ENCODE measurements at places on chromosomes 4 and X. TPM values are rescaled to one million over a fixed set of nuclear protein-coding genes. Genes with fewer than 3 reads are reported as not detected.

The VGLL1 gene
- total RNA-seq: not detected

The ERCC6L gene
- 13.7 TPM for total RNA-seq

The SHISA3 gene
- total RNA-seq: 0.32 TPM

The SPANXB1 gene
- total RNA-seq: not detected

The SH2D1A gene
- total RNA-seq: 67.6 TPM

The HSFX1 gene
- 0.25 TPM for total RNA-seq

The ZDHHC15 gene
- 0.49 TPM for total RNA-seq

The FAM149A gene
- total RNA-seq: 0.52 TPM

The PASD1 gene
- total RNA-seq: not detected

The CSAG2 gene
- total RNA-seq: not detected

The ATP1B4 gene
- total RNA-seq: not detected

The TMSB15A gene
- 0.44 TPM for total RNA-seq

DNA sequence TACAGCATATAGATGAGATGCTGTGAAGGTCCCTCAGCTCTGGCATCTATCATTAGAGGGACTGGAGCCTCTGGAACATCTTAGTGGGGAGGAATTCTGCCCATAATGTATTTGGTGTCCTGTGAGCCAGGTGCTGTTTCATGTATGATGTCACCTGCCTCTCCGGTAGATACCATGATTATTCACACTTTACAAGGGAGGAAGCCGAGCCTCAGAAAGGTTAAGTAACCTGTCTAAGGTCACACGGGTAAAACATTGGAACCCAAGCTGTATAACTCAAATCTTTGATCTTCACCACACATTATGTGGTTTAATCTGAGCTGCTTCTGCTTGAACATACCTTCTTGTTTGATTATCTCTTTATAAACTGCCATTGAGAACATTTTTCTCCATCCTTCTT is 442.8 kb downstream of the BCOR start:
- H3K4me1 ChIP-seq: peaks cover 9% of the 10 kb centered on the region
- no peaks in the 10 kb centered on the region for H3K27me3 ChIP-seq
- no peaks in the 10 kb centered on the region for H3K36me3 ChIP-seq

- no peak for DNase-seq
- H3K27ac ChIP-seq: no peak overlapping the region
- H3K27me3 ChIP-seq: no peaks in the 10 kb centered on the region
These were observed 1323.1 kb downstream of the PCDH7 start for GRCh38 chr4:32043248-32043633.

DNA sequence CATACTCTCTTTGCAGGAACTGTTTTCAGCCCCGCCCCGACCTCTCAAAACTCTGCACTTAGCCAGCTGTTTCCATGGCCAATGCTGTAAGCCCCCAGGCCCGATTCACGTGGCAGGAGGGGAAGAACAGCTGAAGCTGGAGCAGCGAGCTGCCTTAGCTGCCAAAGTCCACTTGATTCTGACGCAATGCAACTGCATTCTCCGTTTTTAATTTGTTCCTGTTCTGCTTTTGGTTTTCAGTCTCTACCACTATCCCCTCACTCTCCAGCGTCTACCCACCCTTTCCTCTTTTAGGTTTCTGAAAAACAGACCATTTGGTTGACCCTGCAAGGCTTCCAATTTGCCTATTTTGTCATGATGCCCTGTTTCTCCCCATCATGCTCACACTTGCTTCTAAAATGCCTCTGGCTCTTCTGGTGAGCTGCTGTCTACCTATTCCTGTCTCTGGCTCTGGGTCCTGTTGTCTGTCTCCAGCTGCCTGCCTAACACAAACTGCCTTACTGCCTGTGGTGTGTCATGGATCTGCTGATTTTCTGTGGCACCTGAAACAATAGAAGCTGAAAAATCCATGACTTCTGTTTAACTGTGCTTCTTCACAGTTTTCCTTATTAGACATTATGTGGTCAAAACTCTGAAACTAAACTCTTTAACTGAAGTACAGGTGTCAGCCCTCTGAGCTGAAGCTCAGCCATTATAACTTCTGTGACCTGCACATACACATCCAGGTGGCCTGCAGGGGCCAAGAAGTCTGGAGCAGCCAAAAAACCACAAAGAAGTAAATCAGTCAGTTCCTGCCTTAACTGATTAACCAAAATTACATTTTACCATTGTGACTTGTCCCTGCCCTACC is 160.5 kb upstream of the AGTR2 start:
- DNase-seq: no peak
- no peaks in the 10 kb centered on the region for H3K4me1 ChIP-seq
- H3K4me3 ChIP-seq: no peak overlapping the region
- no peaks in the 10 kb centered on the region for H3K27me3 ChIP-seq
- H3K36me3 ChIP-seq: no peaks in the 10 kb centered on the region

GRCh38 chr4:112279025-112279881 is 6.5 kb downstream of the TIFA start:
- no peaks in the 10 kb centered on the region for H3K27me3 ChIP-seq
- H3K4me1 ChIP-seq: peaks cover 69% of the 10 kb centered on the region
- no peak for DNase-seq
- peaks cover 66% of the 10 kb centered on the region for H3K36me3 ChIP-seq
- H3K4me3 ChIP-seq: peak overlapping the region; percentile 32

GRCh38 chrX:150143721-150144440 is 205.6 kb upstream of the EOLA2 start:
- no peak overlapping the region for H3K4me3 ChIP-seq
- no peaks in the 10 kb centered on the region for H3K27me3 ChIP-seq
- no peak for DNase-seq
- no peaks in the 10 kb centered on the region for H3K36me3 ChIP-seq

- peaks cover 1% of the 10 kb centered on the region for H3K36me3 ChIP-seq
- no peak for DNase-seq
- H3K4me1 ChIP-seq: no peaks in the 10 kb centered on the region
- no peaks in the 10 kb centered on the region for H3K27me3 ChIP-seq
- no peak overlapping the region for H3K4me3 ChIP-seq
- H3K27ac ChIP-seq: no peak overlapping the region
These were observed 90.6 kb downstream of the DCAF8L2 start for GRCh38 chrX:27680726-27681125.

- no peaks in the 10 kb centered on the region for H3K36me3 ChIP-seq
- no peak overlapping the region for H3K4me3 ChIP-seq
- no peaks in the 10 kb centered on the region for H3K27me3 ChIP-seq
These were observed 113.0 kb downstream of the PCDH7 start for GRCh38 chr4:30833206-30833605.

DNA sequence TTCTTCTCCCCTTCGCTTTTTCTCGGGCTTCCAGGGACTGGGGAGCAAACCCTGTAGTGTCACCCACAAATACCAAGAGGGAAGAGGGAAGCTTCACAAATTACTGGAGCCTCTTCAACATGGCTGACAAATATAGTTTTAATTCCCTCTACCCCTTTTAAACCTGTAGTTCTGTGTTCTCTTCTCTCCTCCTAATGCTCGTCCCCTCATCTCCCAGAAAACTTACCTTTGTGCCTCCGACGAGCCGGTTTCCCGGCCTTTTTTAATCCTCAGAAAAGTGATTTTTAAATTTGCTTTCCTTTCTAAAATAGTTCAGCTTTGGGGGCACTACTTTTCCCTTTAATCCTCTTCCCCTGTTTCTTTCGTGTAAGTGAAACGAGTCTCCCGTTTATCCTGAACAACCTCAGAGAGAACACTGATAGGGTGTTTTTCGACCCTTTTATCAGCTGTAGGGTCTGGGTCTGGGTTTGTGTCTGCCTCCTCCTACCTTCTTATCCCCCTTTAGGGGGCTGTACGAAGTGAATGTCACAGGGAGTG is 408 bp downstream of the TET2 start:
- DNase-seq: no peak
- H3K36me3 ChIP-seq: peaks cover 11% of the 10 kb centered on the region
- H3K27me3 ChIP-seq: no peaks in the 10 kb centered on the region
- peak overlapping the region; percentile 86 for H3K4me3 ChIP-seq
- peaks cover 32% of the 10 kb centered on the region for H3K4me1 ChIP-seq

GRCh38 chrX:150227321-150227860 is 135.7 kb upstream of the MAMLD1 start:
- H3K4me1 ChIP-seq: peaks cover 2% of the 10 kb centered on the region
- no peak overlapping the region for H3K4me3 ChIP-seq
- H3K36me3 ChIP-seq: no peaks in the 10 kb centered on the region
- no peak for DNase-seq
- no peak overlapping the region for H3K27ac ChIP-seq

GRCh38 chr4:132065940-132066495 is 1083.1 kb upstream of the PCDH10 start:
- H3K4me1 ChIP-seq: no peaks in the 10 kb centered on the region
- H3K27ac ChIP-seq: no peak overlapping the region
- no peak overlapping the region for H3K4me3 ChIP-seq
- no peak for DNase-seq

DNA sequence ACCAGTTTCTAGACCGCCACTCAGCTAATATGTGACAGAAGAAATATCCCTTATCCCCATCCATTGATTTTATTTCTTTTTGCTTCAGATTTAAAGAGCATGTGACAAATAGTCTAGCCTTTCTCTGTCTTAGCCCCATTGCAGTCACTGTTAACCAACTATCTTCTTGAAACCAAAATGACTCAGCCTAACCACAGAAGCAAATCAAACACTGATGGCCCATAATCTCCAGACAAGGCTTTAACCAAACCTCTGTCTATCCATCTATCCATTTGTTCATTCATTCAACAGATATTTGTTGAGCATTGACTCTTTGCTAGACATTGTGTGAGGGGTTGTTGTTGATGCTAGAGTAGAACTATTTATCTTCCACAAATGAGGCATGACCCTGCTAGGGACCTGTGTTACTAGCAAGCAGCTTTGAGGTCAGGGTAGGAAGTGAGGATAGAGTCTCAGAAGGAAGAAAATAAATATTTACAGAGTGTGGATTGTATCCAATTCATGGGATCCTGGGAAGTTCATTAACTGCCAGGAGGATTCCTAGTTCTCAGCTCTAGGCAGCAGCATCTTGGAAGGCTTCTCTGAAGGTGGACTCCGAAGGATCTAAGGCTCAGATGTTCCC is 22.5 kb downstream of the HNRNPH2 start:
- H3K27ac ChIP-seq: peak overlapping the region; percentile 23
- H3K36me3 ChIP-seq: peaks cover 36% of the 10 kb centered on the region

- no peaks in the 10 kb centered on the region for H3K36me3 ChIP-seq
- no peak overlapping the region for H3K4me3 ChIP-seq
- no peak overlapping the region for H3K27ac ChIP-seq
- H3K27me3 ChIP-seq: no peaks in the 10 kb centered on the region
These were observed 33.2 kb upstream of the YTHDC1 start for GRCh38 chr4:68383115-68383514.

DNA sequence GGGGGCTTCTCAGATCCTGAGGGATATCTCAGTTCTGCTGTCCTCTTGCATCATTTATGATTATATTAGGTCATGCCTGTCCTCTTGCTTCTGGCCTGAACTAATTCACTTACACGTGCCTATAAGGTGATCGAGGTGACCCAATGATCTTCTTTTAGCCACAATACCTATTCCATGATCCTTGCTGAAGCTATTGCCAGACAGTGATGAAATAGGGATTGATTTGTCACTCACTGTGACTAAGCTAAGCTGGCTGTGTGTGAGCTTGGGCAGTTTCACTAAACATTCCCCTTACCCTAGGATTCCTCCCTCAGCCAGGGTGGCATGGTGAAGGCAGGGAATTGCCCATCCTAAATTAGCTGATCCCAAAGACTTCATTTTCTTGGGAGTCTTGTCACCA is 19.0 kb downstream of the HADH start:
- peaks cover 23% of the 10 kb centered on the region for H3K36me3 ChIP-seq
- H3K4me3 ChIP-seq: no peak overlapping the region
- peaks cover 14% of the 10 kb centered on the region for H3K4me1 ChIP-seq
- H3K27ac ChIP-seq: no peak overlapping the region
- no peaks in the 10 kb centered on the region for H3K27me3 ChIP-seq

- no peaks in the 10 kb centered on the region for H3K27me3 ChIP-seq
- no peak overlapping the region for H3K4me3 ChIP-seq
- H3K36me3 ChIP-seq: peaks cover 24% of the 10 kb centered on the region
- peaks cover 26% of the 10 kb centered on the region for H3K4me1 ChIP-seq
These were observed 24.4 kb upstream of the PLAC8 start for GRCh38 chr4:83138946-83139345.

DNA sequence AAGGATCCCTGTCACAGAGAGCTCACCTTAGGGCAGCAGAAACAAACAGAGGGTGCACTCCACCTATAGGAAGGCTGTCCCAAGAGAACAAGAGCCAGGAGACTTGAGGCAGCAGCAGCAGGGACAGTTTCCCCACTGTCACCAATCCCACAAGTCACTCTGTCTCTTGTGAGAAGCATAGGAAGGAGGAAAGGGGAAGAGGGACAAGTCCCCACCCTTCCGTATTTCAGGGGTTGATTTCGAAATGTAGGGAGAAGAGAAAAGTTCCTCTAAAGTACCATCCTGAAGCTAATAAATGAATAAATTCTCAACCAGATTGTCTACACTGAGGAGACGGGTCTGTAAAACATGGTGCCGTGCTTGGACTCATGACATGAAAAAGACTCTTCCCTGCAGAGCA is 9.5 kb upstream of the TLR8 start:
- no peak for DNase-seq
- H3K4me1 ChIP-seq: peaks cover 17% of the 10 kb centered on the region
- no peaks in the 10 kb centered on the region for H3K27me3 ChIP-seq
- no peak overlapping the region for H3K4me3 ChIP-seq
- no peaks in the 10 kb centered on the region for H3K36me3 ChIP-seq
- H3K27ac ChIP-seq: no peak overlapping the region

- H3K27ac ChIP-seq: no peak overlapping the region
- H3K4me1 ChIP-seq: no peaks in the 10 kb centered on the region
- H3K36me3 ChIP-seq: no peaks in the 10 kb centered on the region
These were observed 128.0 kb upstream of the ATOH1 start for GRCh38 chr4:93700571-93700970.

GRCh38 chr4:95643627-95644026 is 94.9 kb upstream of the UNC5C start:
- no peaks in the 10 kb centered on the region for H3K36me3 ChIP-seq
- no peak overlapping the region for H3K27ac ChIP-seq
- H3K27me3 ChIP-seq: no peaks in the 10 kb centered on the region
- no peak overlapping the region for H3K4me3 ChIP-seq
- peaks cover 2% of the 10 kb centered on the region for H3K4me1 ChIP-seq
- no peak for DNase-seq

DNA sequence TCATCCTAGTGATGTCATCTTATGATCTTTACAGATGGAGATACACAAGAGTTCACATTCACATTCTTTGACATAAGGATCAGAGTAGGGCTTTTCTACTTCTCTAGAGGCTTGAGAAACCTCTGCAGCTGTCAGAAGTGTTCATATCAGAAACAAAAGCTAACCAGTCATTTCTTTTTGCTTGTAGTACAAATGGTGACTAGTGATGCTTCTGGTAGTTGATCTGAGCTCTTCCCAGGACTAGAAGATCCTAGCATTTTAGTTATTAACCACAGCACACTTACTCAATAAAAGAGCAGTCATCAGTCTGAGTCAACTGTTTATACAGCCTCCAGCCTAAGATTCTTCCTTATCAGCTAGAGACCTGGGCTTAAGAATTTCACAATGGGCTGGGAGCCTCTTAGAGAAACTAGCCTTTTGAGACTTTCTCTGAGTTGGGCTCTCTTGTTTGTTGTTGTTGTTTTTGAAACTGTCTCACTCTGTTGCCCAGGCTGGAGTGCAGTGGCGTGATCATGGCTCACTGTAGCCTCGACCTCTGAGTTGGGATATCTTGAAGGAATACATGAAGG is 84.1 kb downstream of the TMEM164 start:
- H3K36me3 ChIP-seq: peaks cover 5% of the 10 kb centered on the region
- H3K27me3 ChIP-seq: no peaks in the 10 kb centered on the region
- H3K4me3 ChIP-seq: no peak overlapping the region
- no peak for DNase-seq

GRCh38 chr4:40269133-40269532 is 66.0 kb upstream of the CHRNA9 start:
- no peak overlapping the region for H3K27ac ChIP-seq
- no peak for DNase-seq
- H3K4me1 ChIP-seq: peaks cover 64% of the 10 kb centered on the region
- no peak overlapping the region for H3K4me3 ChIP-seq
- no peaks in the 10 kb centered on the region for H3K27me3 ChIP-seq
- peaks cover 5% of the 10 kb centered on the region for H3K36me3 ChIP-seq

- H3K36me3 ChIP-seq: no peaks in the 10 kb centered on the region
- no peak overlapping the region for H3K27ac ChIP-seq
- H3K4me3 ChIP-seq: no peak overlapping the region
- no peaks in the 10 kb centered on the region for H3K4me1 ChIP-seq
These were observed 13.5 kb downstream of the DCHS2 start for GRCh38 chr4:154478128-154478527.
